ENCODE measurements at places on chromosomes 12 and 14.
A peak's percentile ranks its signal among the peaks of the same experiment; 100 is the strongest.

DNA sequence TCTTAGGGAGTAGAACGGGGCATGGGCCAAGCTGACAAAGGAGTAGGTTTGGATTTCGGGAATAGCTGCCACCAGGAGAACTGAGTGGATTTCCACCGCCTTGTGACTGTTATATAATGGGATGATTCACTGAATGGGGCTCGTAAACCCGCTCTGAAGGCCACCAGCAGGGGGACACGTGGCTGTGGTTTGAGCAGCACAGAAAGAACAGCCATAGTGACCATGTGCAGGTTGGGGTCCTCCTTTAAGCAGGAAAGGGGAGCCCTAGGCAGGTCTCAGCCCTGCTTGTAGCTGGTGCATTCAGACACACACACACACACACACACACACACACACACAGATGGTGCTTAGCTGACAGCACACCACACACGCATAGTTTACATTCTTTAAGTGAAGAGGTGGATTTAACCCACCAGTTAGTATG is 8.6 kb upstream of the ASB2 start:
- peaks cover 72% of the 10 kb centered on the region for H3K27me3 ChIP-seq
- no peaks in the 10 kb centered on the region for H3K36me3 ChIP-seq
- peaks cover 23% of the 10 kb centered on the region for H3K4me1 ChIP-seq
- DNase-seq: no peak
- no peak overlapping the region for H3K4me3 ChIP-seq

GRCh38 chr14:31283578-31284252 is 76.1 kb upstream of the HECTD1 start:
- DNase-seq: no peak
- no peaks in the 10 kb centered on the region for H3K4me1 ChIP-seq
- no peaks in the 10 kb centered on the region for H3K27me3 ChIP-seq
- H3K36me3 ChIP-seq: peaks cover 9% of the 10 kb centered on the region
- H3K27ac ChIP-seq: peak overlapping the region; percentile 37

DNA sequence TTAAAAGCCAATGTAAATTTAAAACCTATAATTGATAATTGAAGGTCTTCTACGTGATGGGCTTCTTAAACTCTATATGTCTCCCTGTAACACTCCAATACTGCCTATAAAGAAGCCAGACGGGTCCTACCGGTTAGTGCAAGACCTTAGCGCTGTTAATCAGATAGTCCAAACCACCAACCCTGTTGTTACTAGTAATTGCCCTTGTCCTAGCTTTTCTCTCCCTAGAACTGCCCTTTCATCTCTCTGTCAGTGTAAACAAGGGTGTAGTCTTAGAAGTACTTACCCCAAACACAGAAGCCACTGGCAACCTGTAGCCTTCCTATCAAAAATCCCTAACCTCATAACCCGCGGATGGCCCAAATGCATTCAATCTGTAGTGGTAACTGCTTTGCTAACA is 243.0 kb upstream of the DIO3 start:
- H3K36me3 ChIP-seq: no peaks in the 10 kb centered on the region
- no peaks in the 10 kb centered on the region for H3K4me1 ChIP-seq
- peaks cover 6% of the 10 kb centered on the region for H3K27me3 ChIP-seq
- DNase-seq: no peak

- no peaks in the 10 kb centered on the region for H3K27me3 ChIP-seq
- no peak for DNase-seq
- H3K4me1 ChIP-seq: peaks cover 9% of the 10 kb centered on the region
Measured at GRCh38 chr14:24032727-24033418, 18.9 kb upstream of the CARMIL3 start.

- no peak for DNase-seq
- no peaks in the 10 kb centered on the region for H3K36me3 ChIP-seq
- H3K27ac ChIP-seq: no peak overlapping the region
- H3K4me1 ChIP-seq: no peaks in the 10 kb centered on the region
- H3K4me3 ChIP-seq: no peak overlapping the region
Measured at GRCh38 chr12:80766897-80767296, 50.2 kb downstream of the MYF5 start.

DNA sequence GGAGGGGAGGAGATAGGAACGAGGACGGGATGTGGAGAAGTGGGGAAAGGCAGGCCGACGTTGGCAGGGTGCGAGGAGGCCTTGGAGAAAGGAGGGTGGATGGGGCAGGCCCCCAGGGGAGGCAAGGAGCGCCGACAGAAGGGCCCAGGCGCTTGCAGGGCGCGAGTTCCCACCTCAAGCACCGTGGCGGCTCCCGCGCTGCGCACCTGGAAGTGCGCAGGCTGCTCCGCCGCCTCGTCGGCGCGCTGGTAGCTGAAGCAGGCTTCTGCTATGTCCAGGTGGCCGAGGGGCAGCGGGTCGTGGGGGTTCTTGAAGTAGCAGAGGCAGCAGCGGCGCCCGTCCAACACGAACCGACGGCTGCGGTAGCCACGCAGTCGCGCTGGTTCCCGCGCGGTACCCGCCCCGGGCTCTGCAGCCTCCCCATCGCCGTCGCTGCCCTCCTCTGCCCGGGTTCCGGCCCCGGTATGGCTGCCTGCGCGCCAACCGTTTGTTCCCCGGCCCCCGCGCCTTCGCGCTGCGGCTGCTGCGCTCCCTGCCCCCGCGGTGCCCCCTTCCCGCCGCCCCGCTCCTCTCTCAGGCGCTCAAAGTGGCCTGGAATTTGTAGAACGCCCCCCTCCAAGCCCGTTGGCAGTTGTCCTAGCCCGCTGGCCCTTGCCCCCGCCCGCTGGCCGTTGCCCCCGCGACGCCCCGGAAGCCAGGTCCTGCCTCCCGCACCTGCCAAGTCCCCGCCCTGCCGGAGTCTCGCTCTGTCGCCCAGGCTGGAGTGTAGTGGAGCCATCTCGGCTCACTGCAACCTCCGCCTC is 1.1 kb upstream of the ACTR6 start:
- H3K4me1 ChIP-seq: peaks cover 10% of the 10 kb centered on the region
- H3K27me3 ChIP-seq: no peaks in the 10 kb centered on the region
- H3K4me3 ChIP-seq: peak overlapping the region; percentile 86
- peak; percentile 78 for DNase-seq
- H3K27ac ChIP-seq: peak overlapping the region; percentile 99

GRCh38 chr12:111529424-111530368 is 69.4 kb downstream of the ATXN2 start:
- H3K36me3 ChIP-seq: peaks cover 24% of the 10 kb centered on the region
- DNase-seq: peak; percentile 18
- no peak overlapping the region for H3K27ac ChIP-seq
- H3K27me3 ChIP-seq: no peaks in the 10 kb centered on the region
- no peak overlapping the region for H3K4me3 ChIP-seq

GRCh38 chr14:61564618-61565091 is 130.7 kb upstream of the HIF1A start:
- DNase-seq: no peak
- peaks cover 3% of the 10 kb centered on the region for H3K36me3 ChIP-seq
- H3K4me3 ChIP-seq: no peak overlapping the region
- H3K27me3 ChIP-seq: no peaks in the 10 kb centered on the region
- H3K4me1 ChIP-seq: peaks cover 50% of the 10 kb centered on the region
- peak overlapping the region; percentile 71 for H3K27ac ChIP-seq

DNA sequence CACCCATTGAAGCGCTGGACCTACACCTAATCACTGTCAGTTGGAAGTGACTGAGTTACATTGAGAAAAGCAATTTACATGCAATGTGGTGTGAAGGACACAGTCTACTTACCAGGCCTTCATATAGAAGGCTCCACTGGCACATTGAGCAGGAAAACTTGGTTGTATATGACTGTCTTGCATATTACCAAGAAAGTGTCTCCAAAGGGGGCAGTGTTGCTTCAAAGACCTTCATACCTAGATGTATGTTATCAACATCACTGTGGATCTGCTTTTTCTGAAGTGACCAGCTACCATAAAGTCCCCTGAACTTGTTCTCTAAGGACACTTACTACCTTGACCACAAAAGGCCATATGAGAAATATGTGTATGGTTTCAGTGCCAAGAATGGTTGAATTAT is 64.1 kb downstream of the NELL2 start:
- H3K27me3 ChIP-seq: peaks cover 5% of the 10 kb centered on the region
- no peaks in the 10 kb centered on the region for H3K36me3 ChIP-seq
- H3K4me3 ChIP-seq: no peak overlapping the region
- no peak overlapping the region for H3K27ac ChIP-seq
- no peak for DNase-seq
- no peaks in the 10 kb centered on the region for H3K4me1 ChIP-seq

- H3K4me3 ChIP-seq: peak within 1 kb of the TSS; percentile 95
- peak; percentile 85 for DNase-seq
- no peaks in the 10 kb centered on the region for H3K36me3 ChIP-seq
- H3K27me3 ChIP-seq: no peaks in the 10 kb centered on the region
Measured at GRCh38 chr14:32202998-32203882, at the start of gene RNU6-8. RNU6-8 (minus strand) TSS chr14:32203269.

- H3K27me3 ChIP-seq: no peaks in the 10 kb centered on the region
- no peak overlapping the region for H3K4me3 ChIP-seq
- DNase-seq: no peak
Measured at GRCh38 chr12:22529281-22530060, 14.9 kb downstream of the C2CD5 start.

DNA sequence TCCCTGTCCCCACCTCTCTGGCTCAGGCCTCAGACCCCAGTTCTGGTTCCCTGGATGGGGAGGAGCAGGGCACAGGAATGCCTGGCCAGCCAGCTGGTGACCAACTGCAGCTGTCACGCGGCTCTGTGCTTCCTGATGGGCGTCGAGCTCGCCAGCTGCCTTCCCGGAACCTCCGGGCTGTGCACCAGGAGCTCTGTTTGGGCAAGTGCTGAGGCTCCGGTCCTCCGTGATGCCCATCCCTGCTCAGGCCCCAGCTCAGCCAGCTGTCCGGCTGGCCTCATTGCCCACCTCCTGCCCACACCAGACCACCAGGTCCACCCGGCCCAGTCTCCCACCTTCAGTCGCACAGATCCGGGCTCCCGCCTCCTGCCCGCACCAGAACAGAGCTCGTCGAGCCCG is 4.8 kb downstream of the IFFO1 start:
- H3K27ac ChIP-seq: no peak overlapping the region
- no peak for DNase-seq
- no peaks in the 10 kb centered on the region for H3K27me3 ChIP-seq
- peaks cover 45% of the 10 kb centered on the region for H3K36me3 ChIP-seq
- H3K4me3 ChIP-seq: no peak overlapping the region
- peaks cover 23% of the 10 kb centered on the region for H3K4me1 ChIP-seq

DNA sequence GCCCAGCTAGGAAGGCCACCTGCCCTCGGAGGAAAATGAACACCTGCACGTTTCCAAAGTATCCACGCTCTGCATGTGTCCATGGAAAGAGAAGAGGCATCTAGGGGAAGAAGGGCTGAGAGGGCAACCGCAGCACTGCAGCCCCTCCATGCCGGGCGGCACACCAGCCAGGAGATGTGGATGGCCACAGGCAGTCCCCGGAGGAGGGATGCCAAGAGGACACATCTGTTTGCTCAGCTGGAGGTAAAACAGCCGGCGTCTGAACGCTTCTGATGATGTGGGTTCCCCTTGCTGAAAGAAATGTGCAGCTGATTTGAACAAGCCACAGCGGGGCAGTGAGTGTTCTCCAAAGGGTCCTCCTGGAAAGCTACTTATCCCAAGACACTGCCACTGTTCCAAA is 34.0 kb downstream of the CHGA start:
- no peak for DNase-seq
- H3K36me3 ChIP-seq: peaks cover 53% of the 10 kb centered on the region
- H3K27ac ChIP-seq: no peak overlapping the region
- no peaks in the 10 kb centered on the region for H3K27me3 ChIP-seq
- peaks cover 4% of the 10 kb centered on the region for H3K4me1 ChIP-seq

Data from stimulated activated naive B cell treated with anti-CD40 and anti-IgM and Interleukin-4, amounts not matched to agents 10 μg/mL and 1 μg/mL and 100 μg/mL, for 72 hours (primary cell).